Activated CD4-positive, alpha-beta T cell treated with anti-CD3 and anti-CD28 coated beads, Interleukin-2, amount 50 U/mL, for 4 hours (primary cell): ENCODE measurements at places on chromosomes 6 and 20.
A peak's percentile ranks its signal among the peaks of the same experiment; 100 is the strongest.

DNA sequence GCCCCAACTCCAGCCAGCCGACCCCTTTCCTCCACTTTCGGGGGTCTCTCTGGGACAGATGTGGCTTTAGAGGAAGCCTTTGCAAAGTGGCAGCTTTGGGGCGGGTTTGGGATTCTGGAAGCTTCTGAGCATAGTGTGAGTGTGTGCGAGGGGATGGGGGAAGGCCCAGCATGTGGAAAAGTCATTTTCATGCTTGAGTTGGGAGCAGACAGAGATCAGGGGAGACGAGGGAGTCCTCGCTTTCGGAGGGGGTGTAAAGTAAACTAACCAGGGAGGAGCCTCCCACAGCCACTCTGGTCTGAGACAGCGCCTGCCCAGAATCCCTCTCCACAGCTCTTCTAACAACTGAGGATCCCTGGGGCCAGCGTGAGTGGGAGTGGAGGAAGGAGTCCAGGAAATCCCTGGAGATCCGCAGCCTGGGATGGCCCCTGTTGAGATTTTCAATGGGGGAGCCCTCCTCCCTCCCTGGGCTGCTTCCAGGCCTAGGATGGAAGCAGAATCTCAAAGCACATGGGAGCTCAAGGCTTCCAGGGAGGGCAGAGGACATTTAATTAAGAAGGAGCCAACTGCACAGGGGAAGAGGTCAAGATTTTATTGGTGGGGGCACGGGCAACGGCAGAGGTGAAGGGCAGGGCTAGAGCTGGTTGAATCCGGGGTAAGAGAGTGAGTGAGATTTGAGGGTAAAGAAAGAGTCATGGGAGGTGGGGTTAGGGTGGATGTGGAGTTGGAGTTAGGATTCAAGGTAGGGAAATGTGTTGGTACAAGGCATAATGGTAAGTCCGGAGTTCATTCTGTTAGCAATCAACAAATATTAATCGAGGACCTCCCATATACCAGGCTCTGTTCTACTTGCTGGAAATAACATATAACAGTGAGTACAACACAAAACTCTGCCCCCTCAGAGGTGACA lies 102.3 kb upstream of the FOXP4 start:
- no peak for DNase-seq

GRCh38 chr6:80331522-80331921 lies 225.1 kb downstream of the BCKDHB start:
- no peak for DNase-seq

- DNase-seq: no peak
Measured at GRCh38 chr6:21431526-21431925, 162.0 kb upstream of the SOX4 start.

DNA sequence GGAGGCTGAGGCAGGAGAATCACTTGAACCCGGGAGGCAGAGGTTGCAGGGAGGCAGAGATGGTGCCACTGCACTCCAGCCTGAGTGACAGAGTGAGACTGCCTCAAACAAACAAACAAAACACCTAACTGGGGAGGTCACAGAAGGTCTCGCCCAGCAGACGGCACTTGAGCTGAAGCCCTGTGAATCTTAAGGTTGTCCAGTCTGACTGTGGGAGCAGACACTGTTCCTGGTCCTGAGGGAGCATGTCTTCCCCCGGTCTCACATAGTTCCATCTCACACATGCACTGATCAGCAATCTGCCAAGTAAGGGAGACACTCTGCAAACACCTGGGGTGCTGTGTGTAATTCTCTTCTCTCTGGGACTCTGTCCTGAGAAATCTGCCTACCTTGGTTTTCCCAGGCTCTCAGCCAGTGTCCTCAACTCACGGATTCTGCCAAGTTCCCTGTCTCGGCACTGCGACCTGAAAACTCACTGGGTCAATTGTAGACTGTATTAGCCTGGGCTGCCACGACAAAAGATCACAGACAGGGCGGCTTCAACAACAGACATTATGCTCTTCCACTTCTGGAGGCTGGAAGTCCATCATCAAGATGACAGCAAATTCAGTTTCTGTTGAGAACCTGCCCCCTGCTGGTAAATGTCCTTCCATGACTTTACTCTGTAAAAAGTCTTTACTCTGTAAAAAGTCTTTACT lies 94.3 kb downstream of the JPH2 start:
- no peak for DNase-seq

DNA sequence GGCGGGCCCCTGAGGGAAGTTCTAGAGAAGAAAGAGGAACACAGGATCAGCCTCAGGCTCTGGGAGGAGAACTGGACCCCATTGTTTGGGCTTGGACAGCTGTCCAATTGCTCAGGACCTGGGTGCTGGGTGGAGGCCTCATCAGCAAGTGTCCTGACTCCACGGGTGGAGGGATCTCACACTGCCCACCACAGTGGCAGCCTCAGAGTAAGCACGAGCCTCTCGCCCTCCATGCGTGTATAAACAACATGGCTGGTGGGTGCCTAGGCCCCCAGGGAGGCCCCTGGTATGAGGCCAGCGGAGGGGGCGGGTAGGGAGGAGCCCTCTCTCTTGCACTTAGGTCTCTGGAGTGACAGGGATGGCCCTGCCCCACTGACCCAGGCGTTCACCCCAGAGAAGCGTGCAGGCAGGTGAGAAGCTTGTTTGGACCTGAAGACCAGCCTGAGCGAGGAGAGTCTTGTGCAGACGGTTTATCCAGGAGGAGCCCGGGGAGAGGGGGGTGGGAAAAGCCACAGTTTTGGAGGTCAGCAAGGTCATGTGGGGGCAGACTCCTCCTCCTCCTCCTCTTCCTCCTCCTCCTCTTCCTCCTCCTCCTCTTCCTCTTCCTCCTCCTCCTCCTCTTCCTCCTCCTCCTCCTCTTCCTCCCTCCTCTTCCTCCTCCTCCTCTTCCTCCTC lies 41.9 kb upstream of the BHLHE23 start:
- DNase-seq: no peak

DNA sequence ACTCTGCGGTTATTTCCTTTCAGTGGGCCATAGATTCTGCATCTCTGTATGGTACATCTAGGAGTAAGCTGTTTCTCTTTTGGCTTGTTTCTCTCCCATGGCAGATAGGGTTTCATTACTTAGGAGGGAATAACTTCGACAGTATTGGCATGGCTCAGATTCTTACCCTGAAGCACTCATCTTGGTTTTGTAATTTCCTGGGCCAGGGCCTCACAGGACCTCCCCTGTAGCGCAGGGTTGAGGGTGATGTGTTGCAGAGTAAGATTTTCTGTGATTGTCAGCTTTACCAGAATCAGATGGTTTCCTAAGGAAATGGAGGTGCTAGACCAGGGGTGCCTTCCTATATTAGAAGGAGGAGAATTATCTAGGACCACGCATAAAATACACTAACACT lies 78.3 kb downstream of the STXBP5 start:
- DNase-seq: no peak

- DNase-seq: peak; percentile 27
Measured at GRCh38 chr6:14452567-14453527, 335.3 kb downstream of the CD83 start.

- DNase-seq: no peak
Measured at GRCh38 chr6:141347906-141348492, 784.7 kb upstream of the GJE1 start.

DNA sequence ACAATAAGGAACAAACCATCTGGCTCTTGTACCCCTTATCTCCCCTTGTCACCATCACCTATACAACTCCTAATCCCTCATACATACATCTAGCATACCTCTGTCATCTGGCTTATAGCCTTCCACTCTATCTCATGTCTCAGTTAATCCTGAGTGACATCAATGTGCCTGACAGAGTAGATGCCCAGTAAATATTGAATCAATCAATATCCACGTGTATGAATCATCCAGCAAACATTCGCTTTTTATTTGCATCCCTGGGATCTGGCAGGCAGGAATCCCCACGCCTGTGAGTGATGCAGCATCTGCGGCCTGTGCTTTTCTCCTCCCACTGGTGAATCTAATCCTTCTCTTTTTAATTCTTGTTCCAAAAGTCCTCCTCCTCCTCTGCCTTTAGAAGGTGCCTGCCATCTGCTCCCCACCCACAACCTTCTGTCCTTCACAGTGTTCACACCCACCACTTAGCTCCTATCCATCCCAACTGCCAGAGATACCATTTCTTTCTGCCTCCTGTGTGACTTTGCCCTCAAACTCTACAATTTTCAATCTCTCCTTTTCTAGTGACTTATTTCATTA lies 37.6 kb downstream of the ZNF391 start:
- DNase-seq: no peak

- no peak for DNase-seq
Measured at GRCh38 chr6:138372711-138373463, 4.8 kb upstream of the SMIM28 start.

GRCh38 chr6:8082954-8083858 lies 19.0 kb upstream of the BLOC1S5 start:
- DNase-seq: no peak

GRCh38 chr6:67594366-67594765 lies 1040.7 kb upstream of the ADGRB3 start:
- DNase-seq: no peak

DNA sequence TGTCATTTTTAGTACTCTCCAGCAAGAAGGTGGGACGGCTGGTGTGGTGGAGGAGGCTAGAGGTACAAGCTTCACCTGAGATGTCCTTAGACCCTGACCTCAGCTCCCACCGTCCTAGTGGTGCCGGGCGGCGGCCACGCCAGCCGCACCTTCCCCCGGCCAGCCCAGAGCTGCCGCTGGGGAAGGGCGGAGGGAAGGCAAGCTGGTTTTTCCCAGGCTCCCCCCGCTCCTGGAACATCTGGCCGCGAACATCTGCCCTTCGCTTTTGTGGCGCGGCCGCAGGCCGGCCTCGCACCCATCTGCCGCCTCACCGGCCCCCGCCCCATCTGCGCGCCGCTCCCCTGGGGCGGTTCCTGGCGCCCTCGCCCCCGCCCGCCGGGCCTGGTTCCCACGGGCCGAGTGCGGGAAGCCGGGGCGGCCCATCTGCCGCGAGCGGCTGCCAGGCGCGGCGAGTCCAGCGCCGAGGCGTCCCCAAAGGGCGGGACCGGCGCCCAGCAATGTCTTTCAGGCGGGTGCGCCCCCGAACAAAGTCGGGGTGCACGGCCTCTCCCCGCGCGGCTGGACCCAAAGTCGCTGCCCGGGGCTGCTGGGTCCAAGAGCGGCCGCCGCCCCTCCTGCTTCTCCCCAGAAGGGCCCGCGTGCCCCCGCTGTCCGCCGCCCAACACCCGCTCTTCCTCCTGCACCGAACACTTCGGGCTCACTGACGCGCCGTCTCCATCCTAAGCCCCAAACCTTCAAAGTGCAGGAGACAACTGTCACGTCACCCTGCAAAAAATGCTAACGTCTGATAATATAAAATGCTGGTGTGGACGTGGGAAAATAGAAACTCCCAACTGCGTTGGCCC lies 17.3 kb upstream of the ID1 start:
- DNase-seq: no peak

DNA sequence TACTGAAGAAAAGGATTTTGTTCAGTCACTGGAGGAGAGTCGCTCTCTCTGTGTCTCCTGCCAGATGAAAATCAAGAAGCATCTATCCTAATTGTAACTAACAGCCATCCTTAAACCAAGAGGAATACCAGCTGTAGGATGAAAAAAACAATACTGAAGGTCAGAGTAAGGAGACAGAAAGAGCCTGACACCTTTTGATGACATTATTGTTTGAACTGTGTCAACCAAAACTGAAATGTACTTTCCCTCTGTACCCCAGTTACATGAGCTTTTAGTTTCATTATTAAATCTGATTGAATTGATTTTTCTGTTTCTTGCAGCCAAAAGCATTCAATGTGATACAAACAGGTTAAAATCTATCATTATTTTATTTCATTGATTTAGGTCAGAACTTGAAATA lies 17.2 kb upstream of the BTBD9 start:
- no peak for DNase-seq

DNA sequence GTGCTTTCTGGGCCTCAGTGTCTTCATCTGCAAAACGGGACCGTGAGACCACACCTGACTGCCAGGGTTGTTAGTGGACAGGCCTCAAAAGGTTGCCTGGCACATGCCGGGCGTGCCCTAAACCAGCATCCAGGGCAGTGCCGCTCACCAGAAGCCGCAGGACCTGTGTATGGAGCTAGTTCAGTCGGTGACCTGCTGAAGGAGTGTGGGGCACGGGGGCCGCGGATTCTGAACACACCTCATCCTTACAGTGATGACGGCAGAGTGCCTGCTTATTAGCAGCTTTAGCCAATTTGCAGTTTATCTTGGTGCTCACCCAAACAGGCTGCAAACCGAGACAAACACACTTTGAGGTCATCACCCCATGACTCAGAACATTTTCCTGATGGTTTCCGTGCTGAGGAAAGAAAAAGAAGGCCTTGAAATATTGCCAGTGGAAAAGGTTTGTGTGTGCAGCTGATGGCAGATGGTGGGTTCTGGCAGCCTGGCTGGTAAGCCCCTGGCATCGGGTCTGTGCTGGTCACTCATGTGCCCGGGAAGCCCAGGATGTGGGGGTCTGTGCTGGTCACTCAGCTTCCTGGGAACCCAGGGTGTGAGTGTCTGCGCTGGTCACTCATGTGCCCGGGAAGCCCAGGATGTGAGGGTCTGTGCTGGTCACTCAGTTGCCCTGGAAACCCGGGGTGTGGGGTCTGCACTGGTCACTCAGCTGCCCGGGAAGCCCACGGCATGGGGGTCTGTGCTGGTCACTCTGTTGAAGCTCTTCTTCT lies 153.8 kb downstream of the ERMARD start:
- no peak for DNase-seq

GRCh38 chr6:26028746-26029569 lies 58.3 kb upstream of the HFE start:
- DNase-seq: no peak
